Suprapubic skin (tissue), 4 donors: ENCODE measurements at places on chromosomes 11 and 22.
A peak's percentile ranks its signal among the peaks of the same experiment; 100 is the strongest.

GRCh38 chr11:122392508-122392907, 263.0 kb upstream of the UBASH3B start:
- H3K4me1 ChIP-seq, result no peaks in the 10 kb centered on the region
- no peak overlapping the region for H3K4me3 ChIP-seq
- no peaks in the 10 kb centered on the region for H3K36me3 ChIP-seq
- no peak for DNase-seq

GRCh38 chr11:20235164-20235563, 74.9 kb upstream of the DBX1 start:
- DNase-seq, result no peak
- no peaks in the 10 kb centered on the region for H3K27me3 ChIP-seq
- no peaks in the 10 kb centered on the region for H3K36me3 ChIP-seq
- no peaks in the 10 kb centered on the region for H3K4me1 ChIP-seq

GRCh38 chr11:8352103-8352875, 88.6 kb upstream of the LMO1 start:
- DNase-seq, result no peak
- H3K27ac ChIP-seq, result no peak overlapping the region
- H3K4me1 ChIP-seq, result peaks cover 8% of the 10 kb centered on the region
- no peak overlapping the region for H3K4me3 ChIP-seq
- no peaks in the 10 kb centered on the region for H3K36me3 ChIP-seq

GRCh38 chr22:50016988-50017700, 4.6 kb upstream of the IL17REL start:
- peaks cover 65% of the 10 kb centered on the region for H3K27me3 ChIP-seq
- no peaks in the 10 kb centered on the region for H3K36me3 ChIP-seq
- H3K27ac ChIP-seq, result no peak overlapping the region
- H3K4me3 ChIP-seq, result no peak overlapping the region
- peaks cover 22% of the 10 kb centered on the region for H3K4me1 ChIP-seq

GRCh38 chr22:31056986-31057599, 24.0 kb upstream of the SMTN start:
- no peak overlapping the region for H3K4me3 ChIP-seq
- DNase-seq, result no peak
- no peak overlapping the region for H3K27ac ChIP-seq
- no peaks in the 10 kb centered on the region for H3K36me3 ChIP-seq

- H3K36me3 ChIP-seq, result no peaks in the 10 kb centered on the region
- DNase-seq, result no peak
- peaks cover 58% of the 10 kb centered on the region for H3K4me1 ChIP-seq
- H3K27me3 ChIP-seq, result no peaks in the 10 kb centered on the region
Measured at GRCh38 chr11:76805206-76805913, 22.2 kb downstream of the TSKU start.

- H3K4me1 ChIP-seq, result no peaks in the 10 kb centered on the region
- H3K36me3 ChIP-seq, result no peaks in the 10 kb centered on the region
- no peak overlapping the region for H3K4me3 ChIP-seq
- no peak for DNase-seq
- no peak overlapping the region for H3K27ac ChIP-seq
Measured at GRCh38 chr11:73585834-73586575, 11.9 kb downstream of the FAM168A start.

DNA sequence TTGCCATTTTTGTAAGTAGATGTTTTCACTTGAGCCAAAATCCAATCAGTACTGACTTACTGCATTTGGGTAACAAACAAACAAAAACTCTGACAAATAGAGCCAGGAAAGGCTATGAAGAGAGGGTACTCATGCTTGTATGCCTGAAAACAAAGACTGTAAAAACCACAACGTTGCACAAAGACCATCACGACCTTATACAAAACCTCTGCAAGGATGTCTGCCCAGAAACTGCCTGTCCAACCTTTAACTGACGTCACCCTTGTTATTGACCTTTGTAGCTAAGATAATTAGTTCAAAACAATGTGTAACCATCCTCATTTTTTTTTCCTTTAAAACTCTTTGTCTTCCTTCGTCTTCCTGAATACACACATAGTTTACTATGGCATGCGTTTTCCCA, 804 bp upstream of the CREBZF start:
- no peaks in the 10 kb centered on the region for H3K36me3 ChIP-seq
- no peak for DNase-seq
- peaks cover 34% of the 10 kb centered on the region for H3K4me1 ChIP-seq
- H3K4me3 ChIP-seq, result no peak overlapping the region
- peak overlapping the region; percentile 96 for H3K27ac ChIP-seq

DNA sequence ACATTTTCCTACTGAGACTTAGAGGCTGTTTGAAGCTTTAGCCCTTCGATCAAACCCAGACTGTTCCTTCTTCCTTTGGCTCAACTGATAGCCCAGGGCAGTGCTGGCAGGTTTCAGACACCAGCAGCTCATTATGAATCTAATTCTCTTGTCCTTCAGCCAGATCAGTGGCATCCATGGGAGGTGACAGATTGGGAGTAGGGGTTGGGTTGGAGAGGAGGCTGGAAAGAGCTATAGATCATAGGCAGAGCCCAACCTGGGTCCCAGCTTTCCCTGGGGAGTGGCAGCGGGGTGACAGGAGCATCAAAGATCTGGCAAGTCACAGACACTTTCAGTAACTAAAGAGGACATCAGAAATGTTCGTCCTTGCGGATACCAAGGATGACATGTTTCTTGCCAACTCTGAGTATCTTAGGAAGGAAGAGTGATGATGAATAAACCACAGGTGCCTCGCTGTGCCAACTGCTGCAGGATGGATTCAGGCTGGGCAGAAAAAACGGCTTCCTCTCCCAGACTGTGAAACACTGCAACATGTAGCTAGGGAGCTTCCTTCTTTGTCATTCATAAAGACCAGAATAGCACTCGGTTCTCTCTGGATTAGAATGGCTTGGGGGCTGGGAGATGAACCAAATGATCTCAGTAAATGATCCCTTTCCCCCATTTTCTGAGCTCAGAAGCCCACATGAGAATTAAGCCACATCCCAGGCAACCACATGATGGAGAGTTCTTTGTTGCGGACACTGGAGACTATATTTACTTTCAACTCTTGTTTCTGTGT, 19.1 kb downstream of the ABCC8 start:
- H3K27me3 ChIP-seq, result no peaks in the 10 kb centered on the region
- H3K4me1 ChIP-seq, result no peaks in the 10 kb centered on the region
- DNase-seq, result no peak
- no peaks in the 10 kb centered on the region for H3K36me3 ChIP-seq
- no peak overlapping the region for H3K27ac ChIP-seq

DNA sequence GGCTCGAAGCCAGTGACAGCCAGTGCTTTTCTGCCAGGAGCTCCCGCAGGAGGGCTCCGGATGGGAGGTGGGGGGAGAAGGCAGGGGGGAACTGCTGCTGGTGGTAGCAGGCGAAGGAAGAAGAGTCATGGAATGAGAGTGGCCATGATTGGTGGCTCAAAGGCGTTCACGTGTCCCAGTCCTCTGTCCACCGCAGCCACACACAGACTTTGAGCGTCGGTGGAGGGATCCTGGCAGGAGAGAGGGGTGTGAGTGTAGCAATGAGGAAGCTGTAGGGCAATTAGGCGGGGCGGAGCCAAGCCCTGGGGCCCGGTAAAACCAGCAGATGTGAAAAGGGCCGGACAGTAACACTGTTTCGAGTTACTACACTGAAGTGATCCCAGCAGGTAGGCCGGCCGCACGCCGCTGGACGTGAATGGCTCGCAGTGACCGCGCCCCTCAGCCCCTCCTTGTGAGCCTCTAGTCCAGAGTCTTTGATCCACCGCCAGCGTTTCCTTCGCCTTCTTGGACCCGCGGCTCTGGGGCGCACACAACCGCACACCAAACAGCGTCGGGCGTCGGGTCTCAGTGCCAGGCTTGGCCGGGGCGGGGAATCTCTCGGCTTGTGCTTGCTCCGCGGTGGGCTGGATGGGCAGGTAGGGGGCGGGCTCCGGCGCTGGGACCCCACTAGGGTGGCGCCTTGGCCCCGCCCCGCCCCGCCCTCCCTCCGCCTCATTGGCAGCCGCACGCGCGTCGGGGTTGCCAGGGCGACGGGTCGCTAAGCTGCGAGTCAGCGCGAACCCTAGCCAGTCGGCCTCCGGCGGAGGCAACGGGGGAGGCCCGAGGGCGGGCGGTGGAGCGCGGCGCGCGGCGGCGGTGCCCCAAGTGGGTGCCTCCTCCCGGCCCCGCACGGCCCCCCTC, at the start of gene LRRC10B:
LRRC10B (plus strand) TSS at position 788 of the 900 bp plus-strand sequence. CDS start 250 bp downstream, outside the sequence.
- H3K4me3 ChIP-seq, result peak within 1 kb of the TSS; percentile 41
- H3K4me1 ChIP-seq, result peaks cover 25% of the 10 kb centered on the region
- peaks cover 42% of the 10 kb centered on the region for H3K27me3 ChIP-seq
- no peaks in the 10 kb centered on the region for H3K36me3 ChIP-seq

DNA sequence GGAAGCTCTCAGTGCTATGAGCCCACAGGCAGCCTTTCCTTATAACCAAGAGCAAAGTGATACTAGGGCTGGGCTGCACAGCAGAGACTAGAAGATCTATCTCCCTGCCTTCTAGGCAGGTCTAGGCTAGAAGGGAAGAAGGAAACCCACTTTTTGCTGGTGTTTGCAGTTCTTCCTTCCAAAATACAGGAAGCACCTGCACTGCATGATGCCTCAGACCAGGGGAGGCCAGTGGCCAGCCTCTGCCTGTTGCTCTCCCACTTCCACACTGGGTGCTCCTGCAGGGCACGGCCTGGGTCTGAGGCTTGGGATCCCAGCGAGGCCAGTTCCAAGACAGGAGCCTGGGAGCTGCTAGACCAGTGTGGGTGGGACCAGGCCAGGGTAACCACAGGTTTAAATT, 6.0 kb upstream of the UCP3 start:
- no peak overlapping the region for H3K4me3 ChIP-seq
- peaks cover 50% of the 10 kb centered on the region for H3K4me1 ChIP-seq
- no peaks in the 10 kb centered on the region for H3K27me3 ChIP-seq
- peaks cover 18% of the 10 kb centered on the region for H3K36me3 ChIP-seq

DNA sequence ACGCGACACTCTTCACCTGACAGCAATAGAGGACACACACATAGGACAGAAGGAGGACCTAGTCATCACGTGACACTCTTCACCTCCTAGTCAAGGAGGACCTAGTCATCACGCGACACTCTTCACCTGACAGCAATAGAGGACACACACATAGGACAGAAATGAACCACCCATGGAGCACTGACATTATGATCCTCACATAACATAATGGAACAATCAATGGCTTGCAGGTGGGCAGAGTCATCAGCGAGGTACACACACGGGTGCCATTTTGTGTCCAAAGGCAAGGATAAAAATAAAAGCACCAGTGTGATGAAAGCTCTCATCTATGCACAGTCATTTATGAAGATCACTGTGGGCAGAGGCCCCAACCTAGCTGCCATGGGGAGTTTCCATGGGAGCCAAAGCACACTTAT, 354.7 kb downstream of the LARGE1 start:
- no peak for DNase-seq
- no peak overlapping the region for H3K27ac ChIP-seq
- no peaks in the 10 kb centered on the region for H3K36me3 ChIP-seq
- H3K27me3 ChIP-seq, result no peaks in the 10 kb centered on the region
- no peaks in the 10 kb centered on the region for H3K4me1 ChIP-seq

- no peaks in the 10 kb centered on the region for H3K27me3 ChIP-seq
- no peak overlapping the region for H3K4me3 ChIP-seq
- DNase-seq, result no peak
- H3K4me1 ChIP-seq, result peaks cover 6% of the 10 kb centered on the region
Measured at GRCh38 chr11:102431404-102431803, 21.2 kb downstream of the TMEM123 start.

DNA sequence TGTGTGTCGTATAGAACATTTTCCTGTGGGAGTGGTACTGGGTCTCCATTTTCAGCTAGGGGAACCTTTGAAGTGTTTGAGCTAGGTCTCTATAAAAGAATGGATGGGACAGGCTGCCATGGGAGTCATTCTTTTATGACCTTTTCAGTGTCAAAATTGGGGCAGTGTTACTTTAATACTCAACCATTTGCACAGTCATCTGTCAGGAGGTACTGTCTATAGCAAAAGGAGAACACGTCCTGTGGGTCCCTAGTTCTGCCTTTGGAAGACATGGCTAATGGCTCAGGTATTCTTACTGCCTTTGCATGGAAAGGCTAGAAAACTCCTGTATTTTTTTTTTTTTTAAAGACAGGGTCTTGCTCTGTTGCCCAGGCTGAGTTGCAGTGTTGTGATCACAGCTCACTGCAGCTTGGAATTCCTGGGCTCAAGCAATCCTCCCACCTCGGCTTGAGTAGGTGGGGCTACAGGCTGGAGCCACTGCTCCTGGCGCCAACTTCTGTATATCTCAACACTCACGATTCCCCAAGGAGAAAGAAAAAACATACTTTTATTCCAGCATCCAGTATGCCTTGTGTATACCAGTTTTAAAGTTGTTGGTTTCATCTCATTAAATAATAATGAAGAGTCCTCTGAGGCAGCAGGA, 2.1 kb upstream of the ATF4 start:
- no peak overlapping the region for H3K4me3 ChIP-seq
- no peaks in the 10 kb centered on the region for H3K27me3 ChIP-seq
- H3K4me1 ChIP-seq, result peaks cover 37% of the 10 kb centered on the region
- peak overlapping the region; percentile 100 for H3K27ac ChIP-seq
- DNase-seq, result no peak

DNA sequence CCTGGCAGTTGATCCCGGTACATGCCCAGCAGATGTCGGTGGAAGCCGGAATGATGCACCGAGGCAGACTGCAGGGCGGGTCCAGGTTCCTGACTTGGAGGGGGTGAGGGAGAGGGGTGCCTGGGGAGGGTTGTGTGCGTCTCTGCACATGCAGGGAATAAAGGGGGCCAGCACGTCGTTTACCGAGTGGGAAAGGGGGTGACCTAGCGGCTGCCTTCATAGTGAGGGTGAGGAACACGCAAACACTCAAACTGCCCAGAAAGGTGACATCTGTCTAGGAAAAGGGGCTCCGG, 801.7 kb downstream of the TBC1D22A start:
- DNase-seq, result no peak
- no peaks in the 10 kb centered on the region for H3K36me3 ChIP-seq
- no peak overlapping the region for H3K27ac ChIP-seq

DNA sequence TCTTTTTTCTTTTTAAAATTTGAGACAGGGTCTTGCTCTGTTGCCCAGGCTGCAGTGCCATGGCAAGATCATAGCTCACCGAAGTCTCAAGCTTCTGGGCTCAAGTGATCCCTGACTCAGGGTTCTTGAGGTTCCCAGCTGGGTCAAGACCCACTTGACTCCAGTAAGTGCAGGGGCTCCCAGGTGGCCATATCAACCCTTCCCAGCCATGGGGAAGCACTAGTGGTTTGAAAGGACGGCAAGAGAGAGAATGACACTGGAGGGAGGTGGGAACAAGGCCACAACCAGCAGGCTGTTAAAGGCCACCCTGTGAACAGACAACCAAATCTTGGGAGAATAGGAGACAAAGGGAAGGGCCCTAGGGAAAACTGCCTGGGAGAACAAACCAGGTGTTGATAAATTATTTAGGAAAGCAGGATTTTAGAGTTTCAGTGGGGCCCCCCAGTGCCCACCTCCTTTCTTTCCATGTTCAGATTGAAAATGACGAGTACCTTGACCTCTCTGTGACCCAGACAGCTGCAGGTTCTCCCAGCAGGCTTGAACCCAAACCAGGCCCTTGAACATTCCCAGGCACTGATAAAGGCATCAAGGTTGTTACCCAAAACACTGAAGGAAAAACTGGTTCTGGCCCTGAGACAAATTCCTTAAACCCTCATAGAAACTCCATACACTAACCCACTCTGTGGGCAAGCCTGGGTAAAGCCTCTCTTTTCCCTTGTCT, 28.8 kb downstream of the KLHL22 start:
- no peaks in the 10 kb centered on the region for H3K27me3 ChIP-seq
- H3K4me3 ChIP-seq, result no peak overlapping the region
- no peak overlapping the region for H3K27ac ChIP-seq
- peaks cover 24% of the 10 kb centered on the region for H3K36me3 ChIP-seq
- DNase-seq, result no peak
- H3K4me1 ChIP-seq, result peaks cover 6% of the 10 kb centered on the region

- H3K4me1 ChIP-seq, result peaks cover 11% of the 10 kb centered on the region
- DNase-seq, result no peak
- no peak overlapping the region for H3K4me3 ChIP-seq
- H3K27me3 ChIP-seq, result no peaks in the 10 kb centered on the region
Measured at GRCh38 chr11:133936136-133936535, 20.6 kb downstream of the IGSF9B start.
